Effector memory CD8-positive, alpha-beta T cell (primary cell): ENCODE measurements at places on chromosomes 12 and 14.
A peak's percentile ranks its signal among the peaks of the same experiment; 100 is the strongest.

- DNase-seq: no peak
These were observed 26.1 kb upstream of the AACS start for GRCh38 chr12:125038976-125039625.

DNA sequence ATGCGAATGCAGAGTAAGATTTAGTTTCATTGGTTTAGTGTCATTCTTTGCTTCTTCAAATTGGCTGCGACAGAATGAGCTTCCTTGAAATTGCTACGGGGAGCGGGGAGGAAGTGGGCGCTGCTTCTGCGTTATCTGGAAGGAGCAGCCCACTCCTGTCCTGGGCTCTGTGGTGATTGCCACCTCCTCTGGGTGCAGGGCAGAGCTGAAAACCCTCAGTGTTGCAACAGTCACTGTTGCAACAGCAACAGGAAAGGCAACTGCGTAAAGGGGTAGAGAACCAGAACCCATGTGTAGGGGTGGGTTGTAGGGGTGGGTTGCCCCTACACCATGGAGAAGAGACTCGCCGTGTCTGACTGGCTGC lies 57.7 kb downstream of the MAX start:
- no peak for DNase-seq

- DNase-seq: no peak
These were observed 589.5 kb downstream of the NOVA1 start for GRCh38 chr14:26008290-26008689.

- no peak for DNase-seq
These were observed 234.8 kb downstream of the PIK3C2G start for GRCh38 chr12:18496156-18496555.

DNA sequence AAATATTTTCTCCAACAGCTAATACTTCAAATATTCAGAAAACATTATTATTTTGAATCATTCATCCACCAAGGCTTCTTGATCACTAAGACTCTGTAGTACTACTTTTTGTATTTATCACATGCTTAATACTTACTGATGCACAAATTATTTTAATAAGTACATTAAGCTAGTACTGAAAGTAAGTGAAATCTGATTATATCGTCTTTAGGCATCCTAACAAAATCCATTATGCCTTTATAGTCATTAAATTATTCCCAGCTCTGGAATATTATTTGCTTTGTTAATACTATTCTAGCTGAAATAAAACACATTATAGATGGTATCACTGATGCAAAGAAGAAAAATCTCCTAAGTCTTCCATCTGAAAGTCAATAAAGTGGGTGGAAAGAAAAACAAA lies 75.1 kb upstream of the TTC7B start:
- DNase-seq: no peak

DNA sequence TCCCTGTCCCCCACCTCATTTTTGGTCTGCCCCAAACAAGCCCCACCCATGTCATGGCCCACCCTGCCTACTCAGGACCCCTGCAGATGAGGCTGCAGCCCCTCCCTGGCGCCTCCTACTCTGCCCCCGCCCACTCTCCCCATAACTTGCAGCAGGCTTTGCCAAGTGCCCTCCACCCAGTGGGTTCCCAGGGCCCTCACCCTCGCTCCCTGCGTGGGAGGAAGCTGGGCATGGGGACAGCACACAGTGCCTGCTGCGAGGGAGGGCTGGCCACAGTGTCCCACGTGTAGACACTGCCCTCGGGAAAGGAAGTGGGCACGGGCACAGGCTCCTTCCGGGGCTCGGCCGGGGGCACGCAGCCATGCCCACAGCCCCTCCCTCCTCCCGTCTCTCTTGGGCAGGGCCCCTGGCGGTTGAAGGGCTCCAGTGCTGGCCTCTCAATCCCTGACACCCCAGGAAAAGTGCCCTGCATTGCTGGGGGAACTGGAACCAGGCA lies 9.4 kb downstream of the AKT1 start:
- no peak for DNase-seq

- no peak for DNase-seq
These were observed 35.1 kb downstream of the ATF7IP start for GRCh38 chr12:14400599-14400998.

GRCh38 chr14:95015046-95015445 lies 142.3 kb downstream of the DICER1 start:
- DNase-seq: no peak

DNA sequence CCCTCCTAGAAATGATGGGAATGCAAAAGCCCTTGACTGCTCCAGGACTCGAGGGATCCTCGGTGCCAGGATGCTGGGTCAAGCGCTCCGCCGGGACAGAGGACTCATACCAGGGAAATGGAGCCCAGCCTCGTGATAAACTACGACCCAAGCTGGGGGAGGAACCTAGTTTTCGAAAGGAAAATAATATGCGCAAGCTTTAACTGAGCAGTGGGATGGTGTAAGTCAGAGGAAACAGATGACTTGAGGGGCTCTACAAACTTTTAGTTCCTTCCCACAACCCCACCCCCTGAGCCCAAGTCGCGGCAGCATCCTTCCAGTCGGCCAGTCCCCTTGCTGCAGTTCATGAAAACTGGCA lies 654 bp upstream of the SUPT16H start:
- no peak for DNase-seq

DNA sequence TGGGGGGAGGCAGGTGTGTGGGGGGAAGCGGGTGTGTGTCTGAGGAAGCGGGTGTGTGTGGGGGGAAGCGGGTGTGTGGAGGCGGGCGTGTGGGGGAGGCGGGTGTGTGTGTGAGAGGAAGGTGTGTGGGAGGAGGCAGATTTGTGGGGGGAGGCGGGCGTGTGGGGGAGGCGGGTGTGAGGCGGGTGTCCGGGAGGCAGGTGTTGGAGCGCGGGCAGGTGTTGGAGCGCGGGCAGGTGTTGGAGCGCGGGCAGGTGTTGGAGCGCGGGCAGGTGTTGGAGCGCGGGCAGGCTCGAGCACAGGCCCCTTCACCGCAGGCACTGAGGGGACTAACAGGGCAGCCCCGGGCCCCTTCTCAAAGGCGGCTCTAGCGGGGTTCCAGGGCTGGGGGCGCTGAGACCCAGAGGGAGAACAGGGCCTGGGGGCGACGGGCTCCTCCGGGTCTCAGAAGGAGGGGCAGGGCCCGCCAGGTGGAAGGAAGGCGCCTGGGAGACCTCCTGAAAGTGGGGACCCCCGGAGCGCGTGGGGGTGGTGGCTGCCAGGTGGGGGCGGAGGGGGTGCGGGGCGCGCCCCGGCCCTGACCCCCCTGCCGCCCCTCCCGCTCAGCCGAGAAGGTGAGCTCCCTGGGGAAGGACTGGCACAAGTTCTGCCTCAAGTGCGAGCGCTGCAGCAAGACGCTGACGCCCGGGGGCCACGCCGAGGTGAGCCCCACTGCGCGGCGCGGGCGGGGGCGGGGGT lies 3.2 kb downstream of the CRIP2 start:
- DNase-seq: peak; percentile 73

GRCh38 chr12:108947097-108947496 lies 67.2 kb downstream of the DAO start:
- no peak for DNase-seq

DNA sequence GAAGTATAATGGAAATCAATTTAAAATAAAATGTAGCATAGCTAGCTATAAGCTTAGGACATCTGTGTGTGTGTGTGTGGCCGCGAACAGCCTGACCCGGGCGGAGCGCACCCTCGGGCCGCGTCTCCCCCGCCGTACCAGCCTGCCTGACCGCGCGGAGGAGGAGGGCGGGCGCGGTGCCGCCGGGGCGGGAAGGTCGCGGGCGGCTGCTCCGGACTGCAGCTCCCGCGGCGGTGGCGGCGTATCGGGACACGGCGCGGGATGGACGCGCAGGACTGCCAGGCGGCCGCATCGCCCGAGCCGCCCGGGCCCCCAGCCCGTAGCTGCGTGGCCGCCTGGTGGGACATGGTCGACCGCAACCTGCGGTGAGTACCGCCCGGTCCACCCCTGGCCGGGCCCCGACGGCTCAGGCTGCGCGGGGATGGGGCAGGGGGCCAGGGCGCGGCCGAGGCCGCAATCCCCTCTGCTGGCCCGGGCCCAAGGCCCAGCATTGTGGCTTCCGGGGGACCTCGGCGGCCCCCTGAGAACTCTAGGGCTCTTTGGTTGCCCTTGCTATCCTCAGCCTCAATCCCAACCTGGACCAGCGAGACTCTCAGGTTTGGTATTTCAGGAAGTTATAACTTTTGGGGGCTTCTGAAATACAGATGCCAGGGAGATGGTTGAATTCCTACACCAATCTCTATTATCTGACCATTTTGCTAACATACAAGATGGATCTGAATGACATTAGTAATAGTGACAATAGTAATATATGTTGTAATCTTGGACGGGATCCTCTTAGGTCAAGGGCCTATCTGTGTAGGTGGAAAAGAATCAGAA lies at the start of gene ABHD12B:
Gene ABHD12B, plus strand, starts transcription at position 140 of the 819 bp plus-strand sequence. Its CDS starts 122 bp downstream, at position 262.
- no peak for DNase-seq

GRCh38 chr14:37329189-37330001 lies 131.7 kb downstream of the MIPOL1 start:
- DNase-seq: no peak

DNA sequence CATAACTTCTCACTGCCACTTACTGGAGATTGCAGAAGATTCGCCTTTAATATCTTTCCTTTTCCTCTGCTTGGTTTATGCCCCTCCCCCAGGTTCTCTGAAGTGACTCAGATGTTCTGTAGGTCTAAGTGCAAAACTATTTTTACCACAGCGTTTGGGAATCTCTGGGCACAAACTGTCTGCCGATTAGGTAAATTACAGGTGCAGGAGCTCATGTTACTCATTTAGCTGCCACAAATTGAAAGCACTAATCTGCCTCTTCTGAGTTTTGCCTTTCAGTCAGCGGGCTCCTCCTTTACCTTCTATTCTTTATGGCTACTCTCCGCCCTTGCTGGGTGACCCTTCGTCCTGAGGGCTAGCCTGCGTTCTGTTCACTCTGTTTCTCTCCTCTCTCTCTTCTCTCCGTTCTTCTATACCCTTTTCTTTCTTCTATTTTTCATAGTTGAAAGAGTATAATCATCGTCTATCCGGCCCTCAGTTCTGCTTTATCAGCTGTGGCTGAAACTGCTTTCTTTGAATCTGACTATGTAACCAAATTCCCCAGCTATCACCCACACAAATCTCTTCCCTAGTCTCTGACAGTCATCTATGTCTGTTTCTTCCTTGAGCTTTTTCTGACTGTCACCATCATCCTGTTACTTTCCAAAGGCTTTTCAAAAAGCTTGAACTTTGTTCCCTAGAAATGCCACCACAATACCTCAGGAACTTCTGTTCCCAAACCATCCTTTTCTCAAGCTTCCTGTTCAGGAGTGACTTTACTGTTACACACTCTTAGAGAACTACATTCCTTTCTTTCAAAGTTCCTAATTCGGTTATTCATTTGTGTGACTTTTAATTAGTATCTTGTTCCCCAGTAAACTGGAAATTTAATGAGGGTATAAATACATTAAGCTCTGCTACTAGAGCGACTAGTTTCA lies 4.3 kb upstream of the MYF6 start:
- no peak for DNase-seq

- no peak for DNase-seq
These were observed 15.7 kb downstream of the KCNA5 start for GRCh38 chr12:5059358-5059757.

- no peak for DNase-seq
These were observed 67.2 kb upstream of the FOXN3 start for GRCh38 chr14:89484051-89484844.

- no peak for DNase-seq
These were observed 88.1 kb downstream of the ITPR2 start for GRCh38 chr12:26744697-26745440.

DNA sequence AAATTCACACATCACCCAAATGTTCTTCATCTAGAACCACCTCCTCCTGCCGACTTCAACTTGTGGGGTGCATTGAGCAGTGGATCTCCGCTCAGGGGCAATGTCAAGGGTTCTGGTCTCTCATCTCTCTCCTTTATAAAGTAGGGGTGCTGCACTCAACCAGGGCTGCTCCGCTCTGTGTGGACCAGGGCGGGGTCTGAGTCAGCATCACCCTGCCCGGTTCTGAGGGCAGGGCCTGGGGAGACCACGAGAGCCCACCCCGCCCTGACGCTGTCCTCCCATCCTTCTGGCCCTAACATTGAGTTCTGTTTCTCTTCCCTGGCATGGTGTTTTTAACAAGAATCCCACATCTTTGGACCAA lies 311.6 kb upstream of the DIO3 start:
- DNase-seq: no peak

GRCh38 chr12:77354766-77355362 lies 289.5 kb upstream of the E2F7 start:
- no peak for DNase-seq

GRCh38 chr12:38025916-38026315 lies 290.7 kb upstream of the ALG10B start:
- no peak for DNase-seq

DNA sequence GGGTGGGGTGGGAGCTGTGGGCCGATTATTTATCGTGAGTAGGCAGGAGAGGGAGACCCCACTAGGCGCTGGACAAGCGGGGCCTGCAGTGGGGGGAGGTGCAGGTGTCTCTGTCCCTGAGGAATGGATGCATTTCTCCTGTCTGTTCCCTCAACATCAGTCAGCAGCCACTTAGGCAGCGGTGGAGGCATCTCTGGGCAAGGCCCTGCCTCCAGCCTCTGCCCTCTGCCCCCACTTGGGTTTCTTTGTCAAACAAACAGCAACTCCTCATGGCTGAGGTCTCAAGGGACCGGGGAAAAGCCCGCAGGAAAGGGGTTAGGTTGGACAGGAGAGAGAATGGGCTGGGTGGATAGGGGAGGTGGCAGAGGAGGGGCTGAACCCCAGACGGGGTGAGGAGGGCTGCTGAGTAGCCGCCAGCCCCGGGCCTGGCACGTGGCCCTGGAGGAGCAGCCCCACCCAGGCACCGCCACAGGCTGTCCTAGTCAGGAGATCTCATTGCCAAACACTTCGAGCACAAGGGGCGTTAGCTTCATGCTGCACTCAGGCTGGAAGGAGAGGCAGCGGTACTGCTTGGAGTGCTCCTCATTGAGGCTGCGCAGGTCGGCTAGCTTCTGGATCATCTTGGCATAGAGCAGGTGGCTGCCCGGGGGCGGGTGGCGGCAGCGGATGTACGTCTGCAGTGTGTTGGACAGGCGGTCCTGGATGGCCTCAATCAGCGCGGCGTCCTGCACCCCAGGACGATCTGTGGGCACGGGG lies 24.7 kb upstream of the HDAC7 start:
- no peak for DNase-seq

DNA sequence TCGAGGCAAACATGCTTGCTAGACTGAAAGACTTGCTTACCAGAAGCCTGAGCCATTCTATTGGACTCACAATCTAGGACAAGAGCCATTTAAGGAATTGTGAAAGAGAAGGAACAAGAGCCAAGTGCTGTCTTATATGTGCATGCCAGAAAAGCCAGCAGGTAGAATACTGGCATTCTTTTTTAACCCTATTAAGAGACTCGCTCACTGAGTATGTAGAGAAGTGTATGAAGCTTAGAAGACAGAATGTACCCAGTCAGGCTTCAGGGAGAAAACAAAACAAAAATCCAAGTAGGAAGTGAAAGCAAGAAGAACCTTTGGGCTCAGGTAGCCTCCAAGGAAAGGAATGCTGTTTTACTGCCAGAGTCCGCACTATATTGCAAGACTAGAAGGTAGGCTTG lies 65.9 kb downstream of the DCAF5 start:
- no peak for DNase-seq

DNA sequence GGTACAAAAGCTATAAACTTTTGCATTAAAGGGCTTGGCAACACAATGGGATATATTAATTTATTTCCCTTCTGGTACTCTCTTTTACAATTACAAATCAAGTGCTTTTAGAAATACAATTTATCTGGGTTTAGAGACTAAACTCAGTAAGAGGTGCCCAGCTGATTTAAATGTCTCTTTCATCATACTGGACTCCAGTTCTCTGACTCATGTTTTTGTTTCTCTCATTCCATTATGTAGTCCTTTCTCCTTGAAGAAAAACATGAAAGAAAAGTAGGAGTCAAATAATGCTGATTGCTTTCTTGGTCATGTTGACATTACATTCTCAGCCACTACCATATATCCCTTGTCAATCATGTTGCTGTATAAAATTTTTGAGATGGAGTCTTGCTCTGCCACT lies 36.3 kb upstream of the CFL2 start:
- DNase-seq: no peak
